ENCODE measurements at places on chromosomes 6 and 20. TPM values are rescaled to one million over a fixed set of nuclear protein-coding genes. Genes with fewer than 3 reads are reported as not detected.

The SCRT2 gene
- 0.10 TPM for polyA plus RNA-seq

The GPANK1 gene
- polyA plus RNA-seq = 26.2 TPM

The MCUR1 gene
- polyA plus RNA-seq = 70.1 TPM

The GNAS-AS1 gene
- polyA plus RNA-seq = 1.1 TPM

The FAM83C gene
- polyA plus RNA-seq = not detected

The FERMT1 gene
- polyA plus RNA-seq = 4.4 TPM

The CGAS gene
- polyA plus RNA-seq = 3.9 TPM

The ULBP1 gene
- polyA plus RNA-seq = 2.1 TPM

The PNPLA1 gene
- polyA plus RNA-seq = 2.2 TPM
